Stimulated activated CD4-positive, alpha-beta T cell treated with anti-CD3 and anti-CD28 coated beads, Interleukin-4, amount 100 ng/mL, for 4 hours (primary cell): ENCODE measurements at places on chromosomes 13 and 19.
A peak's percentile ranks its signal among the peaks of the same experiment; 100 is the strongest.

GRCh38 chr13:96958286-96958891 lies 35.9 kb downstream of the OXGR1 start:
- DNase-seq: no peak

DNA sequence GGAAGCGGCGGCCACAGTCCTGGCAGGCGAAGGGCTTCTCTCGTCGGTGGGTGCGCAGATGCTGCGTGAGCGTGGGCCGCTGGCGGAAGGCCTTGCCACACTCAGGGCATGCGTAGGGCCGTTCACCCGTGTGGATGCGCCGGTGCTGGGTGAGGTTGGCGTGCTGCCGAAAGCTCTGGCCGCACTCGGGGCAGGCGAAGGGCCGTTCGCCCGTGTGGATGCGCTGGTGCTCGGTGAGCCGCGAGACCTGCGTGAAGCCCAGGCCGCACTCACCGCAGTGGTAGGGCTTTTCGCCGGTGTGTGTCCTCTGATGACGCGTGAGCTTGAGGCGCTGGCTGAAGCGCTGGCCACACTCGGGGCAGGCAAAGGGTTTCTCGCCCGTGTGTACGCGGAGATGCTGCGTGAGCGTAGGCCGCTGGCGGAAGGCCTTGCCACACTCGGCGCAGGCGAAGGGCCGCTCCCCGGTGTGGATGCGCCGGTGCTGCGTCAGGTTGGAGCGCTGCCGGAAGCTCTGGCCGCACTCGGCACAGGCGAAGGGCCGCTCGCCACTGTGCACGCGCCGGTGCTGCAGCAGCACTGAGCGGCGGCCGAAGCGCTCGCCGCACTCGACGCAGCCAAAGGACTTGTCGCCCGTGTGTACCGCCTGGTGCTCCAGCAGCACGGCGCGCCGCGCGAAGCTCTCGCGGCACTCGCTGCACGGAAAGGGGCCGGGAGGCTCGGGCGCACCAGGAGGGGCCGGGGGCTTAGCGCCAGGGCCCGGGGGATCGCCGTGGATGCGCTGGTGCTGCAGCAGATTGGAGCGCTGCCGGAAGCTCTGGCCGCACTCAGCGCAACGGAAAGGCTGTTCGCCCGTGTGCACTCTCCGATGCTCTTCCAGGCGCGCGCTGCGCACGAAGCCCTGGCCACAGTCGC lies 4.0 kb upstream of the UBE2M start:
- DNase-seq: peak; percentile 49

DNA sequence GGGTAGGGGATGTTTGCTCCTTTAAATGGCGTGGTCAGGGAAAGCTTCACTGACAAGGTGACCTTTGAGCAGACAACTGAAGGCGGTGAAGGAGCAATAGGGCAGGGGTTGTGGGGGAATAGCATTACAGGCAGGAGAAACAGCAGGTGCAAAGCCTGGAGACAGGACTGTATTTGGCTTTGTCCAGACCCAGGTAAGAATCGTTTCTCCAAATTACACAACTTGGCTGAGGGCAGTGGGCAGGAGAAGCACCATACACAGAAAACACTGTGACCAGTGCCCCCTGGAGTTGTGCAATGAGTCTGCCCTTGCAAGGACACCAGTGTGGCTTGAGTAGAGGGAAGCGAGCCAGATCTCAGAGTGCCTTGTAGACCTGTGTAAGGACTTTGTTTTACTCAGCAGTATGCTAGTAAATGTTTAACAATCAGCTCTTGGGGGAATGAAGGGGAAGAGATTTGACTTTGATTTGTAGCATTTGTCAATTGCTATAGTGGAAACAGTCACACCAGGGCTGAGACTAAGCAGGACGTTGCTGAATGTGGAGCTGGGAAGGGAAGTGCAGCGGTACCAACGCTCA lies 360.0 kb downstream of the DCT start:
- DNase-seq: no peak

DNA sequence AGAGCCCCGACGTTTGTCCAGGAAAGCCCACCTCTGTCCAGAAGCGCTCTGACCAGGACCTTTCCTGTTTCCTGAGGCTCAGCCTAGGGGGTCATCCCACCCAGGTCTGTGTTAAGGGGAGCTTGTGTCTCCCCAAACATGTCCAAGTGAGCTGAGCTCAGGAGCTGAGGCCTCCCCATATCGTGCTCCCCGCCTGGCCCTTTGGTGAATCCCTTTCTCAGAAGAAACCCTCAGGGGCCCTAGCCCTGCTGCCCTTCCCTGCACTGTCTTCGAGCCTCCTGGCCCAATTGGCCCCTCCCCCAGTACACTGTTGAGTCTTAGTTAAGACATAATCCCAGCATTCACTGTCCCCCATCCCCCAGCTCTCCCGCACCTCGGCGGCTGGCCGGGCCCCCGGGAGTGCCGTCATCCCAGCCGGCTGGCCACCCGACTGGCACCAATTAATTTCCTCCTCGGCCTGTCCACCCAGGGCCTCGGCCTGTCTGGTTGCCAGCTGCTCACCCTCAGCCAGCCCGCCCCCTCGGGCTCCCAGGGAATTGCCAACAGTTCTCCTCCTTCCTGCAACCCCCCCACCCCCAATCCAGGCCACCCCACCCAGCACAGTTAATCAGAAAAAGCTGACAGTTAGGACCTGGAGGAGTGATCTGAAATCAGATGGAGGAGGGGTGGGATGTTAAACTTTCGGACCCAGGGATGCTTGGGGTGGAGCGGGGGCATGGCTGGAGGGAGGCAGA lies 13.6 kb downstream of the IER2 start:
- peak; percentile 24 for DNase-seq

DNA sequence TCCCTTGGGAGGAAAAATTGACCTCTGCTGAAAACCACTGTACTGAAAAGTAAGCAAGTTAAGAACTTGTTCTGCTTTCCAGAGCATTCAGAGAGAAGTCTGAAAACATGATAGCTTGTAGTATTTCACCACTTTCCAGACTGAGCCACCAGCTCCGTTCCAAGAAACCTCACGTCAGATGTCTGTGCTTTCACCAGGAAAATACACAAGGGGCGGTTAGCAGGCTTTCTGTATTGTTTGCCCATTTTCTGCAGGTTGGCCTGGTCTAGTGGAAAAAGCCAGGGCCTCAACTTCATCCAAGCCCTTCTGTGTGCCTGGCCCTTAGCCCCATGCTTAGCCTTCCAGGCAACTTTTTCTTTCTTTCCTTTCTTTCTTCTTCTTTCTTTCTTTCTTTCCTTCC lies 36.4 kb downstream of the RXFP2 start:
- DNase-seq: no peak

GRCh38 chr19:34733266-34733745 lies 737 bp upstream of the ZNF181 start:
- DNase-seq: no peak

DNA sequence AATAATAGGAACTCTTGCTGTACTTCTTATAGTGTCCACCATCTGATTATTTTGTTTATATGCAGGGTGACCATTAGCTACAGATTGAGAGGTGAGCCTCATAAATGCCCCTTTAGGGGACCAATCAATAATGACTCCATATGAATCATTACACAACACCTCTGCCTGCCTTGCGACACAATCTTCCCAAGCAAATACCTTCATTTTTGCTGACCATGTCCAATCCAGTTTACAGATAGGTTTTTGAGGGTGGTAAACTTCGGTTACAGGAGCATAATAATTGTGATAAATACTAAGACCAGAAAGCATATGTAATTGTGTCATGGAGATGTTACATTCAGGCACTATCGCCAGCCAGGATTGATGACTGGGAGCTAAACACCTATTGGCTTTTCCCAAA lies 23.6 kb upstream of the IL17D start:
- DNase-seq: no peak

DNA sequence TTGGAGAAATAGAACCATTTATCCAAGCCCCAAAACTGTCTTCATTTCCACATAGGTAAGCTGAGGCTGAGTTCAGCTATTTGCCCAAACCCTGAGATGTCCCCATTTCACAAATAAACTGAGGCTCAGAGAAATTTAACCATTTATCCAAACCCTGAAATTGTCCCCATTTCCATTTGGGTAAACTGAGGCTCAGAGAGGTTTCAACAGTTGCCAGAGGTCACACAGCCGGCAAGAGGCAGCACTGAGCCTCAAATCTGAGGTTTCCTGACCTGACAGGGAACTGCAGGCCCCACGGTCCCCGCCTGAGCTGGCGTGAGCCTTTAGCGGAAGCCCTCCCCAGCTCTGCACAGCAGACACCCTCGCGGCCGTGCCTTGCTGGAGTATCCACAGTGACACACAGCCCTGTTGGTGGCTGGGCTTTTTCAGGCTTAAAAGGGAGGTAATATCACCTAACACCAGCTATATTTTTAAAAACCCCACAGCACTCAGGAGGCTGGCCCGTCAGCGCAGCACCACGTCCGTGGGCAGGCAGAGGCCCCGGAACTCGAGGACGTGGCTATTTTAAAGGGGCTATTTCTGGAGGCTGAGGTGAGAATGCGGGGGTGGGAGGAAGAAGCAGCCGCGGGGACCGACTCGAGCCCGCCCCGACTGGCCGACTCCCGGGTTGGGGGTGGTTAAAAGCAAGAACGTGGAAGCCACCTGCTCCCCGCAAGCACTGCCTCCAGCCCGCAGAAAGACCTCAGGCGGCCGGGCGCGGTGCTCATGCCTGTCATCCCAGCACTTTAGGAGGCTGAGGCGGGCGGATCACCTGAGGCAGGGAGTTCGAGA lies 18.5 kb downstream of the PTPRS start:
- no peak for DNase-seq

GRCh38 chr19:27929399-27929798 lies 1283.6 kb downstream of the UQCRFS1 start:
- no peak for DNase-seq

DNA sequence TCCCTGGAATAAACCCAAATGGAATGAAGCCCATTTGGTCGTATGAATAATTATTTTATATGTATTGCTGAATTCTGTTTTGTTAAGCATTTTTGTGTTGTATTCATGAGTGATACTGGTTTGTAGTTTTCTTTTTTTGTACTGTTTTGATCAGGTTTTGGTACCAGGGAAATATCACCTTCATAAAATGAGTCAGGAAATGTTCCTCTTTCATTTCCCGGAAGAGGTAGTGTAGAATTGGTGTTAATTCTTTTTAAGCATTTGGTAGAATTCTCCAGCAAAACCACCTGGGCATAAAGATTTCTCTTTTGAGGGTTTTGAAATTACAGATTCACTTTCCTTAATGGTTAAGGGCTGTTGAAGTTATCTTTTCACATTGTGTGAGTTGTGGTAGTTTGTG lies 13.3 kb downstream of the SPATA13 start:
- DNase-seq: no peak

DNA sequence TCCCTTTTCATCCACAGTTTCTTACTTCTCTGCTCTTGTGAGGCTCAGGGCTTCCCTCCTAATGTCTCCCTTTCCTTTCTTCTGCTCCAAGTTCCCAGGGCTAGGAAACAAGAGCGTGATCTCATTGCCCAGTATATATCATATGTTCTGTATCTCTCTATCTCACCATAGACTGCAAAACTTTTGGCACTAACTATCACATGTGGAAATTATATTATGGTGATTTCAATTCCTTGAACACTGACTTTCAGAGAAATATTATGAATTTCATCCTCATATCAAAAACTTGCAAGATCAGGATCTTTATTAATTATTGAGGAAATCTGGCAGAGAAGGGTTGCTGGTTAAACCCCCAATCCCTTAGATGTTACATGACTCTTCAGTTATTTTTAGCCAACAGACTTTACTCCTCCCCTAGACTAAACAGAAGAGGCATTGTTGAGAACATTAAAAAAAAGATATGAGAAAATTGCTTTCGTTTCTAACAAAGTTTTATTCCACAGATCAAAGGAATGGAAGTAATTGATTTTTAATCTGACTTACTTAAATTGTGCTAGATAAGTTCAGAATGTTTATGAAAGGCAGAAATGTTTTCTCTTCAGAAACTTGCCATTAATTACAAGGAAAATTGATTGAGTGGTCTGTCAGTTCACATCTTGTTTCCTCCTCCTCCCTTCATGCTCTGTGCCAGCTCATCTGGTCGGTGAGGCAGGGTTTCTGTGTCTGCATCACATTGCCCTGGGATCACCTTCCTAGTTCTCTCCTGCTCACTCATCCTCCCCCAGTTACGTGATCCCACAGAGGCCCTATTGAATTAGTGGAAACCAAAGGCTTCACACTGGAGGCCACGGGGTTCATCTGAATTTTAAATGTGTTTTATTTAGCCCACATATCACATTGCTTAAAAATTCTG lies 378.5 kb downstream of the LMO7 start:
- DNase-seq: no peak
